ENCODE measurements at places on chromosomes 5 and 9.

- DNase-seq = peak; percentile 41
Measured at GRCh38 chr5:57488215-57488955, 5.8 kb upstream of the ACTBL2 start.

DNA sequence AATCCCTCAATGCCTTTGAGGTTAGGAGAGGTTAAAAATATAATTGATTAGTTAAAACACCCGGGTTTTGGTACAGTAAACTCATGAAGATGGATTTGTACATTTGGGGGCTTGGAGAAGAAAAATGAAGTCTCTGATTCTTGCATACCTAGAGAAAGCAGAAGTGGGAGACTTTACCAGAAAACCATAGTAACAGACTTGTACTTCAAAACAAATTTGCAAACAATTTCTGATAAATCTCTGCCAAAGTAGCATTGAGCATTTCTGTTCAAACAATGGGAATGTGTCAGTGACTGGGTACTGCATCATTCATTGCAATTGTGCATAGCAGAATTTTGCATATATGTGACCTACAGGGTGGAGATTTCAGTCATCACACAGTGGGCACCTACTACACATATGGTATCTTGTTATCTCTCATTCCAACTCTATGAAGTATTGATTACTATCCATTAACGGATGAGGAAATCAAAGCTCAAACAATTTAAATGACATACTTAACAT, 256.9 kb downstream of the PLK2 start:
- DNase-seq = no peak

DNA sequence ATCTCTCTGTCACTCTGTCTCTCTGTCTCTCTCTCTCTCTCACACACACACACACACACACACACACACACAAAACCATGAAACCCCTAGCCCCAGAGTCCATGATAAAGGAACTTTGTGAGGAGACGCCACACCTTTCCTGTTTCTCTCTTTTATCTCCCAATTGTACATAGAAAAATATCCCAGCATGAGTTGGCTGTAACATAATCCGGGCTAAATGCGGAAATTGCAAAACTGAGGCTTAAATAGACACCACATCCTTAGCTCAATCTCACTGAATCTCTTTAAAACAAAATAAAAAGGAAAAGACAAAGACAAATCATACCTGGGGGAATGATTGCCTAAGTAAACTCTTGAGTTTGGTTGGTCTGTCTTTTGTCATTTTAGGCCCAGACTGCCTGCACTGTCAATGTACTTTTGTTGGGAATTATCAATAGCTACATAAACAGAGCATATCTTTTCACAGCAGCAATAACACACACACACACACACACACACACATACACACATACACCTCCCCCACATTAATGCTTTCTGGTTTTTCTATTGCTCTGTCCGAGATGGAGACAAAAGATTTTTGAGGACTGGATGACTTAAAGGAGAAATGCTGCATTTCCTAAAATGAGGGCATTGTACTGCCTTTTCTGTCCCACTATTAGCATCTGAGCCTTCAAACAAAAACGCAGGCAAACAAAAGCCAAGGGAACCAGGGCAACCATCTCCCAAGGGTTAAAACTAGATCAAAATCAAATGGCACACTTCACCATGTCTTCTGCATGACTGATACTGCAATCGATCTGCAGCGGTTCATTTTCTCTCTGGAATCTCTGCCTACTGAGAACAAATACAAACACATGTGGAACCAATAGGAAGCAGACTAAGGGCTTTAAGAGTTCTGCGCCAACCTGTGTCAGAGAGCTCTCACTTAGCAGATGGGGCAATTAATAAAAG, 321.5 kb downstream of the NFIB start:
- no peak for DNase-seq

GRCh38 chr5:151956725-151957124, 32.1 kb upstream of the GLRA1 start:
- DNase-seq = no peak
